ENCODE measurements at places on chromosomes 11 and 22.

DNA sequence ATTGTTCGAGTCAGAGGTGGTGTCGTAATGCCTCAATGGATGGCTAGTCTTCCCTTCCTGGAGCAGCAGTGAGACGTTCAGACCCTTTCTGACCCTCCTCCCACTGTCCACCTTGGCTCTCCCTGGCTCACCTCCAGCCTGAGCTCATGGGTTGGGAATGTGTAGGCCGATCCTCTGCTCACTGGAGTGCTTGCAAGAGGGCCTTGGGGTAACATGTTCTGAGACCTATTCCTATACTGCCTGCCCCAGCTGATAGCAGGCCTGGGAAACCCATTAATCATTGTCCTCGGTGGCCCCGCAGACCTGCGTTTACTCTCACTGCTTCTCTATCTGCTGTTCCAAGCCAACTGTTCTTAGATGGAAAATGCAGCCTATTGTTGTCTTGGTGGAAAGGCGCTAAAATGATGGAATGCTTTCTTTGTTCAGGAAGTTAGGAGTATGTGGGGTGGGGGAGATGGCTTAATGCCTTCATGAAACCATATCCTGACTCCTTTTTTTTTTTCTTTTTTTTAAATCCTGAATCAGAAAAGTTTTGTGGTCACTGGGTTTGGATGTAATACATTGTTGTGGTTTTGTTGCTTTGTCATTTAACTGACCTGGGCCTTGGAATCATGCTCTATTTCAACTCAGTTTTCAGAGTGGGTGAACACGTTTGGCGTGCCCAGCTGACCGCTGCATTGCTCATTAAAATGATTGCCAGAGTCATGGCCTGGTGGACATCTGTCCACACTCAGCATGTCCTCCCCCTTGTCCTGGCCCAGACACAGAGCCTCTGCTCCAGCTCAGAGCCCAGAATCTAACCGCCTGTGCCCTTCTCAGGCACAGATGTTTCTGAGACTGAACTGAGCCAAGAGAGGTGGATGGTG is 72.5 kb downstream of the MICAL2 start:
- DNase-seq = peak; percentile 47

- peak; percentile 10 for DNase-seq
These were observed 62.1 kb upstream of the AMOTL1 start for GRCh38 chr11:94705891-94706615.

- no peak for DNase-seq
These were observed 33.6 kb upstream of the SUSD2 start for GRCh38 chr22:24147666-24148065.

DNA sequence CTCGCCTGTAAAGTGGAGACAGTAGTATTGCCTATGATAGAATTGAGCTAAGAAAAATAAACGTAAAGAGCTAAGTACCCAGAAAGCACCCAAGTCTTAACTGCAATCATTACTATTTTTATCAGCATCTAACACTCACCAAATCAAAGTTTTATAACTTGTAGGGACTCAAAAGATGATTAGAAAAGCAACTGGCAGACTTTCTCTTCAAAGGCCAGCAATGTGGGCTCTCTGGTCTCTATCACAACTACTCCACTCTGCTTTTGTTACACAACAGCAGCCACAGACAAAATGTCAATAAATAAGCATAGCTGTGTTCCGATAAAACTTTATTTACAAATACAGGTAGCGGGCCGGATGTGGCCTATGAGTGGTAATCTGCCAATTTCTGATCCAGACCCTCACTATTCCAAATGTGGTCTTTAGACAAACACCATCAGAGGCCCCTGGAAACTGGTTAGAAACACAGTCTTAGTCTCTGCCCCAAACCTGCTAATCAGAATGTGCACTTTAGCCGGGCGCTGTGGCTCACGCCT is 8.2 kb downstream of the TPST2 start:
- DNase-seq = no peak

- no peak for DNase-seq
These were observed 54.4 kb upstream of the EMID1 start for GRCh38 chr22:29151316-29151715.

- DNase-seq = no peak
These were observed 5.3 kb upstream of the NAP1L4 start for GRCh38 chr11:2997406-2997805.

DNA sequence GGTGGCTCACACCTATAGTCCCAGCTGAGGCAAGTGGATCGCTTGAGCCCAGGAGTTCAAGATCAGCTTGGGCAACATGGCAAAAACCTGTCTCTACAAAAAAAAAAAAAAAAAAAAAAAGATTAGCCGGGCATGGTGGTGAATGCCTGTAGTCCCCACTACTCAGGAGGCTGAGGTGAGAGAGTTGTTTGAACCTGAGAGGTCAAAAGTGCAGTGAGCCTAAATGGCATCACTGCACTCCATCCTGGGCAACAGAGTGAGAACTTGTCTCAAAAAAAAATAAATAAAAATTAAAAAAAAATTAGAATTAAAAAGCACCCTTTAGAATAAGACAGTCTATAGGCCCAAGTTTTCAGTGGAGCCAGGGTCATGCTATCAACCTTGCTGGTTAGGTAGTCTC is 95.5 kb downstream of the PDHX start:
- no peak for DNase-seq

- no peak for DNase-seq
These were observed 2.9 kb downstream of the SUSD2 start for GRCh38 chr22:24184057-24184798.

DNA sequence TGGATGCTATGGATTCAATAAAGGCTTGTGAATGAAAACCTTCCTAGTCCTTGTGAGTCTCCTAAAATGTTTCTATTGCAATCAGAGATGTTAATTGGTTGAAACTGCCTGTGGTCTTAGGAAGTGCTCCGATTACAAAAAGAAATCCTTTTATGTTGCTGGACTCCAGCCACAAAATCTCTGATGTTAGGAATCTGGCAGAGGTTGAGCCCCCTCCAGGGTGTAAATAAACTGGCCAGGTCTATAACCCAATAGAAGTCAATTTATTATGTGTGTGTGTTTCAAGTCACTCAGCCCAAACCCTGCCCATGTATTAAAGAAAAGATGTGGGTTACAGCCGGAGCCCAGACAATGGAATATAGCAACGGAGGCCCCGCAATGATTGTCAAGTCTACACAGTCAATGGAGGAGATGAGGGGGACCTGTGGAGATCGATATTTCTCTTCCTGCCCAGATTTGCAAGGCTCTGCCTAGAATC is 218.1 kb upstream of the SORL1-AS1 start:
- peak; percentile 19 for DNase-seq

DNA sequence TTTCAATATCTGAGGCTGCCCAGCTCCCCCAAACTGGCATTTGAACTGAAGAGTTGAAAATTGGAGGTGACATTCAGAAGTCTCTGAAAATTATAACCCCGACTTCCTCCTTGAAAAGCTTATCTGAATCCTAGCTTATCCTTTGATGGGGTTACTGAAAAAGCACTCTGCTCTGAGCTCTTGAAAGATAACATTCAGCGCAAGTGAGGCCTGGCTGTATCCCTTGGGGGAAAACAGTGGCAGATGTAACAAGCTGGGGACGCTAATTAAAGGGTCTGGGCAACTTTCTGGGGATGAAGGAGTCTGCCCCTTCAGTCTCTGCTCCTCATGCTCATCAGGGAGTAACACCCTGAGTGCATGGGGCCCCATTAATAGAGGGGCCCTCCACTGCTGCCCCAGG is 402.0 kb upstream of the CADM1 start:
- no peak for DNase-seq

GRCh38 chr11:123719452-123719851 is 22.0 kb downstream of the ZNF202 start:
- DNase-seq = no peak

GRCh38 chr22:40535642-40536041 is 100.9 kb downstream of the MRTFA start:
- DNase-seq = no peak

DNA sequence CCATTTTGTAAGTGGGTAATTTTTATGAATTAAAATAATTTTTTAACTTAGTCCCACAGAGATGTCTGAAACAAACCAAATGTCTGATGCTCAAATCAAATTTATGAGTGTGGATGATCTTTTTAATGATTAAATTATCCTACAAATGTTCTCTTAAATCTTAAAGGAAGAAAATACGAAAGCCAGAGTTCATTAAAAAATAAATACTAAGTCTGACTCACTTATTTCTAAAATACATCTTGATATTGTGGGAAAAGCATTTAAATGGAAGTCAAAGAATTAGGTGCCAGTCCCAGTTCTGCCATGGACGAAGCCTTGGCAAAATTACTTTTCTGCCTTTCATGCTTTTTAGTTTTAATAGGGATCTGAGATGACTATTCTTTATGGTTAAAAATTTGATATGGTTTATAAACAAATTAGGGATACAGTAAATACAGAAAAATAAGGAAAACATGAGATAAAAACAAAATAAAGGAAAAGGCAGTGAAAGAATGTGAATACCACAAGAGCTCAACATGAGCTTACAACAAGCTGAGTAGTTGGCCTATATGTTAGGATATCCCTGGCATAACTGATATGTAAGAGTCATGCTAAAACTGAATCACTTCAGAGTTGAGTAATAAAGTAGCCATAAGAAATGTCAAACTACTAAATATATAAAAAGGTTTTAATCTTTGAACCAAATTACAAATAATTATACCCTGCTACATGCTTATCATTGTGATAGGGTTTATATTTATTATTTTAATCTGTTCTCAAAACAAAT is 9.2 kb downstream of the CCDC34 start:
- DNase-seq = no peak

DNA sequence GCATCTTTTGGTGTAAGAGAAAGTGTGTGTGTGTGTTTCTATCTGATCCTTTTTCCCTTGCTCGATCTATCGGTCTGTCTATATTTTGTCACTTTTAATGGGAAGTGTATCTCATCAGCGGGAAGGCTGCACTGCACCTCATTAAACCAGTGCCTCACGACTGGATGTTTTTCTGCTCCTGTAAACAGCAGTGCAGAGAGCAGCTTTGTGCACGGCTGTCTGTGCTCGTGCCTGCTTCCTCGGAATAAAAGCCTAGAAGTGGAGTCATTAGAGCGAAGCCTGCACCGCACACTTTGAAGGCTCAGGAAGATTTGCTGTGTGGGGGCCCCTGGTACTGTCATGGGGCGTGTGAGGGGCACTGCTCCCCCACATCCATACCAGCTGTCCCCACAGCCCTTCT is 27.0 kb upstream of the PARVG start:
- no peak for DNase-seq

- no peak for DNase-seq
These were observed 41.2 kb upstream of the LRRC55 start for GRCh38 chr11:57140568-57140967.

DNA sequence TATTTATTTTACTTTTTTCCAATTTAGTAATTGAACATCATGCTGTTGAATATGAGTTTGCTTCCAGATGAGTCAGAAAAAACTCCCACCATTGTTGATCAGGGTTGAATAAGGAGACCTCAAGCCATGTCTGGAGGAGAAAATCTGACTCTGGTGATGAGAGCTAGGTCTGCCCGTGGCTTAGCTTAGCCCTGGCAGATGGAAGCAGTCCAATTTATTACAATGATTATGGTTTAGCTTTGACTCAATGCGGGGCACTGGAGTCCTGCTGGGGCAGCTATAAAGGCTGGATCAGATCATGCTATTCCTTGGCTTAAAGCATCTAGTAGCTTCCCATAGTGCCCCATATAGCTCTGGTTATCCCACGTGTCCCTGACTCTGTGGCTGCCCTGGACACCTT is 506.5 kb downstream of the MN1 start:
- no peak for DNase-seq

GRCh38 chr11:61768376-61769076 is 16.1 kb downstream of the MYRF start:
- no peak for DNase-seq

DNA sequence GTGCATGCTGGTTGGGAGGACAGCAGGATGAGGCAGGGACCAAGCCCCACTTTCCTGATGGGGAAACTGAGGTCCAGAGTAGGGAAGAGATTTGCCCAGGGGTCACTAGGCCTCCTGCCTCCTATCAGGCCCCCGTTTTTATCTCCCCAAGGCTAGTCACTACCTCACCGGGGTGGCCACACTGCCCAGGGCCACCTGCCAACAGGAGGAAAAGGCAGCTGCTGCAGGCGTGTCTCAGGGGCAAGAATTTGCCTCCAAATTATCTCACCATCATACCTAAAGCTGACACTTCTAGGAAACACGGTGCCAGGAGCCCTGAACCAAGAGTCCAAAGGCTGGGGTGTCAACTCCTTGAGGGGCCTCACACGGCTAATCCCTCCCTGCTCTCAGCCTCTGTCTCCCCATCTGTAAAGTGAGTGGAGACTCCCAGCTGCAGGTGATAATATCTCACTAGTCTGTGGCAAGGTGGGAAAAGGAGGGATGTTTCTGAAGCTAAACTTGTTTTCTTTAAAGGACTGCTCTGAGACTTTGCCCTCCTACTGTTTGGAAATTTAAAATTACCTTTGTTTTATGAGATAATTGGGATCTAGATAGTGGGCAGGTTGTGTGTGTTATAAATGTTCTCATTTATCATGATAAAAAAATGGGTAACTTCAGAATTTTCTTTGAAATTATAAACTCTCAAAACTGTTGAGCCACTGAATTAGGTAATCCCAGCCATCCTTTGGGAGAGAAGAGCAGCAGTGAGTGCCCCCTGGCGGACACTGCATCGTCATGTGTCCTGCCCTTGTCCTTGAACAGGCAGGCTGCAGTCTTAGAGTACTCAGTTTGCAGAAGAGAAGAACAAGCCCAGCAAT is 60.0 kb downstream of the MYO7A start:
- peak; percentile 91 for DNase-seq

DNA sequence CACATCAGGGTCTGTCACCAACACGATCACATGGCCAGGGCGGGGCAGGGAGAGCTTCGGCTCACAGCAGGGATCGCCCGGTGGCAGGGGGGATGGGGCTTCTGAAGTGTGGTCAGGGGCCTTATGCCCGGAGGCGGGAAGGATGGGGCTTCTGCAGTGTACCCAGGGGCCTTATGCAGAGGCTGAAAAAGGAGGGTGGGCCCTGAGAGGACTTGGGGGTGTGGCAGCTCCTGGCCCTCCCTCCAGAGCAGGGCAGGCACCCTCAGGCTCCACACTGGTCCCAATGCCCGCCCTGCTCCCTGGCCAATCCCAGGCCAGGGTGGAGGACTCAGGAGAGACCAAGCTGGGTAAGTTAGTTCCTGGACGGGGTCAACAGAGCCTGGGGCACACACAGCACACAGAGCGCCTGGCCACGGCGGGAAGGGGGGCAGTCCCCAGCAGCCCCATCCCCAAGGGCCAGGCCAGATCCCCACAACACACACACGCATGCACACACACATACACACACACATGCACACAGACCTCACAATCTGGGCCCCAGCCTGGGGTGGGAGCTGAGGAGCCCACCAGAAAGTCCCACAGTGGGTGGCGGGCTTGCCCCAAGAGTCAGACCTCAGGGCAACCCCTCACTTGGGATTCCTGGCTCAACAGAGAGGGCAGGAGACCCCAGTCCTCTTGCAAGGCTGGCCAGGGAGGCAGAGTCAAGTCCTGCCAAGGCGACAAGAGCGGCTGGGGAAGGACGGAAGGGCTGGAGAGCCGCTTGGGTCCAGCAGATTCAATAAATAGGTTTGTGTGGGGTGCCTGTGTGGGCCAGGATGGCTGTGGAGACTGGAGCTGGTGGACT is 1.1 kb upstream of the CEND1 start:
- DNase-seq = no peak

DNA sequence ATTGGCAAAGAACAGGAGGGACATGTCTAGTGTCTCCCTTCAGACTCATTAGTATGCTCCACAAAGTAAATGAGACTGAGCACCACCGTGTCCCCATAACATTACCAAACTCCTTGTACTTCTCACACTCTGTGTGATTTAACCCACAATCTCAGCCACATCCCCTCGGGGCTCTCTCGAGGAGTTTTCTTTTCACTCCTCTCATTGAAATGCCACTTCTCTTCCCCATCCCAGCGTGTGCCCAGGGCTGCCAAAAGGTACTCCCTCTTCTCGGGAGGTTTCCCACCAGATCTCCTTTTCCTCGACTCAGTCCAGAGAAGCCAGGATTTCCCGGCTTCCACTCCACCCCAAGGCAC is 1.1 kb downstream of the RBFOX2 start:
- peak; percentile 31 for DNase-seq
